Dorsolateral prefrontal cortex (tissue), 122 donors: ENCODE measurements at places on chromosomes 4 and X. TPM values are rescaled to one million over a fixed set of nuclear protein-coding genes. Genes with fewer than 3 reads are reported as not detected.

DNA sequence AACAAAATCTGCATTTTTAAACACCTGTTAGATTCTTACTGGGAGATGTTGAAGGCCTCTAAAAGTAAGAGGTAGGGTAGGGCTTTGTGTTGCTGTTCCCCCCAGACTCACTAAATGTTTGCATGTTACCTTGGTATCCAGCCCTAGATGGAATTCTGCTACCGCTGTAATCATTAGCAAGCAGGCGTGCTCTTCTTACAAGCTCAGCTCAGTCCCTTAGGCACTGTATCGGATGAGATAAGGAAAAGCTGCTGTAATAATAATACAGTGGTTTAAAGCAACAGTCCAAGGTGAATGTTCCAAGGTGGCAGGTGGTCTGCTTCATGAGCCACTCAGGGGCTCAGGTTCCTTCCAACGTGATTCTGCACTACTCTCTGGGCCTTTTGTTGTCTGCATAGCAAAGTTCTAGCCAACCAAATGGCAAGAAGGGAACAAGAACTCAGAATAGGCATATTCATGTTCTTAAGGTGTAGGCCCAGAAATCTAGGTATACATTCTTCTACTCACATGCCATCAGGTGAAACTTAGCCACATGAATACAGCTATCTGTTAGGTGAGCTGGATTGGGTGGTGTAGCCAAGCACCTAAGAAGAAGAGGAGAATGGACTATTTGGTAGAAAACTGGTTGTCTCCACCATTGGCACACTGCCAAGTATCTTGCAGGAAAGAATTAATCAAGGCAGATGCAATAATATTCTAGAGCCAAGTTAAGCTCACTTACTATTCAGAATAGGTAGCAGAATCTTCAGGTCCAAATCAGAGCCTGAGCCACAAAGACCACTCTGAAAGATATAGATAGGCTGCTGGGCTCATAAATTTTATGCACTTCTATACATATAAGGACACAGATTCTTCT is 46.0 kb downstream of the COQ2 start:
- no peak for DNase-seq

GRCh38 chr4:155809835-155810234 is 51.0 kb downstream of the GUCY1B1 start:
- no peak for DNase-seq

GRCh38 chr4:91598696-91599095 is 705.1 kb upstream of the GRID2 start:
- DNase-seq, result no peak

DNA sequence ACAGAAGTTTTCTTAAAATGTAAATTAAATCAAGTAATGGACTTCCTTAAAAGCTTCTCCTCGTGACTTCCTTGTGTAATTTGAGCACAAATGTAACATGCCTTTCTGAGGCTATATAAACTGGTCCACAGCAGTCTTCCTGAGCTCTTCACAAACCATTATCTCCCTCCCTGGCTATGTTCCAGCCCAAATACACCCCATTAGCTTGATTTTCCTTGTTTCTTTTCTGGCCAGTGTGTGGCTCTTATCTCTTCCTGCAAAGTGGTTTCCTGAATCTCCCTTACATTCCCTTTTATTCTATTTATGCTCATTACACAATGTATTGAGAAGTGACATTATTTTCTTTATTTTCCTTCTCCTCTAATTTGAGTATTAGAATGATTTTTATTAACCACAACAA is 1085.3 kb upstream of the PCDH10 start:
- DNase-seq, result no peak

- no peak for DNase-seq
These were observed 502.9 kb upstream of the SLIT2 start for GRCh38 chr4:19748519-19749479.

DNA sequence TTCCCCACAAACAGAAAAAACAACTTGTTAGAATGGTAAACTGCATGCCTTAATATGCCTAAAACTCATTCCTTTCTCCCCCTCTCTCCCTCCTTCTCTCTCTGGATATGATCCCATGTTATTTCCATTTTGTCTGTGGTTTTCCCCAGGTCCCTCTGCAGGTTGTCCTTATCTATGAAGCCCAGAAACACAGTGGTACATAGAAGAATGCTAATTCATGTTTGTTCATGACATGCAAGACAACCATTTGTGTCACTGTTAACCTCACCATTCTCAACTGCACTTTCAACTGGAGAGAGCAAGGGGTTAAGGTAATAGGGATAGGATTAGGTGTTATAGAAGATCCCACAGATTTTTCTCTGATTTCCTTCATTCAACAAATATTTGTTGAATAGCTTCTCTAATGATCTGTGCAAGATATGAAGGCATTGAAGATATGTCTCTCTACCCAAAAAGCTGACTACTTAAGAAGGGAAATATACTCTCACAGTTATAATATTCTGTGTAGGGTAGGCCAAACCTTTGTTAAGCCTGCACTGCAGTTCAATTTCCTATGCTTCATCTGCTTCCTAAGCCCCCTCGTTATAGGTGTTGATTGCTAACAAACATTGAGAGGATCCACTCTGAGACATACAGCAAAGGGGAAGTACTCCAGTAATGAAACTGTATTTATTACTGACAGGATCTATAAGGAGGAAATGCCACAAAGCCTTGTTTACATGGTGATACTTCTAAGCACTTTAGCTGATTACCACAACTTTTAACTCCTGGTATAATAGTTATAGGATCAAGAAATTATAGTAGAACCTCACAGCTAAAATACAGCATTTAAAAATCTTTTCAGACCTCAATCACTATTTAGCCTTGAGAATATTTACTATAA is 96.1 kb downstream of the FRYL start:
- no peak for DNase-seq

- no peak for DNase-seq
These were observed 75.3 kb downstream of the TBCK start for GRCh38 chr4:106240699-106241098.

- no peak for DNase-seq
These were observed 39.0 kb upstream of the SLITRK4 start for GRCh38 chrX:143674926-143675325.

DNA sequence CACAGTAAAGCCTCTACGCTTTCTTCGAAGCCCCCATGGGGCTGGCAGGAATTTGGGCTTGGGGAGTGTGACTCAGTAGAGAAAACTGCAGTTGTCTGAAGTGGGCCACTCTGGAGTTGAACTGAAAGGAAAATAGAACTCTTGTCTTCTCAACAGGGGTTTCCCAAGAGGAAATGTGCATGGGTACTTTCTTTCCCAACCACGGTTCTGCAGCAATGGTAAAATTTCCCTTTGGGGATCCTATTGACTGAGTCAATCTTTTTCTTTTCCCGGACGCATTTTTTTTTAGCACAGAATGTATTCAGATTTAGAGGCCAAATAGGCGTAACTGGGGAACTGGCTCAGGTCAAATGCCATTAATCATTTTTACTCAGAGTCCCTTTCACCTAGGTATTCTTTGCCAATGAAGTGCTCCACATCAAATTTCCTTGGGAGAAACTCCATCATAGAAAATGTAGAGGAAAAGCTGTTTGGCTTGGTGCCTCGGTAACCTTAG is 269.3 kb downstream of the STIM2 start:
- DNase-seq, result no peak

DNA sequence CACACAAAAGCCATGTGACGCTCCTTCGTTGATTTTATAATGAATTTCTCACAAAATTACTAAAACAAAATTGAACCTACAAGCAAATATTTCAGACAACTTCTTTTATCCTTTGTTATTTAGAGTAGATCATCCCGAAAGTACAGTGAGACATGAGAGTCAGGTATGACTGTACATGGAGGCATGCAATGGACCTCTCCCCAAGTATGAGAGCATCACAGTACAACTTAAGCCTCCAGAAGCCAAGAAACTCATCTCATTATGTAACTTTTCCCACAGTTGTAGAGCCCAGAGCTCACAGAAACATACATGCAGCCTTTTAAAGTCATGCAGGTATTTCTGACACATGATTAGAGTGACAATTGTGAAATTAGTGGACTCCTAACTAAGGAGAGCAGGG is 167.7 kb downstream of the PAPSS1 start:
- DNase-seq, result no peak

GRCh38 chrX:113522814-113523213 is 682.2 kb upstream of the AMOT start:
- no peak for DNase-seq

- DNase-seq, result no peak
These were observed 229.8 kb downstream of the DKK2 start for GRCh38 chr4:106806158-106806797.

DNA sequence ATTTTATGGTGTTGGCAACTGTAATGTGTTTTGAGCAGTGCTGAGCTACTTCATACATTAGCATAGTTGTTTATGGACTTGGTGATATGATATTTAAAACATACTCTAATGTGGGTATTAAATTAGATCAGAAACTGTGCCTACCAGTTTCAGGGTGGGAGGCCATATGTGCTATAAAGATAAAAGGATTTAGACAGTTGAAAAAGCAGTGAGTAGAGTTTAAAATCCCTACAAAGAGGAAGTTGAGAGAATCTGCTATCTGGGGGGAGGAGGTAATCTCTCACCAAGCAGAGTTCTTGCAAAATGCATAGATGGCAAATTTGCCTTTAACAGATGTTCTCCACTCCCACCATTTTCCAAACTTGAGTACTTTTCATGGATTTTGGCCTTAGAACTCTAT is 154.5 kb downstream of the SPOCK3 start:
- DNase-seq, result no peak

GRCh38 chrX:133046601-133047000 is 50.3 kb downstream of the USP26 start:
- DNase-seq, result no peak

GRCh38 chr4:25505637-25505991 is 128.6 kb downstream of the ANAPC4 start:
- DNase-seq, result no peak

DNA sequence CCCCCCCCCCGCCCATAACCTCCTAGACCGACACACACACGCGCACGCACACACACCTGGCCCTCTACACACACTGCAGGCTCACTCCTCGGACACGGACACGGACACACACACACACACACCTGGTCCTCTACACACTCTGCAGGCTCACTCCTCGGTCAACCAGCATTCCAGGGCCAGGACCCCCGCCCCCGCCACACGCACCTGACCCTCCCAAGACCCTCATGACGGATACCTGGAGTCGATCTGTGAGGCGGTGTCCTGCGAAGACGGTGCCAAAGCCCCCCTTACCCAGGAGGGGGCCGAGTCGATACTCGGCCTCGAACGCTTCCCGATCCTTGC is 552 bp downstream of the PIM2 start:
- DNase-seq, result no peak

DNA sequence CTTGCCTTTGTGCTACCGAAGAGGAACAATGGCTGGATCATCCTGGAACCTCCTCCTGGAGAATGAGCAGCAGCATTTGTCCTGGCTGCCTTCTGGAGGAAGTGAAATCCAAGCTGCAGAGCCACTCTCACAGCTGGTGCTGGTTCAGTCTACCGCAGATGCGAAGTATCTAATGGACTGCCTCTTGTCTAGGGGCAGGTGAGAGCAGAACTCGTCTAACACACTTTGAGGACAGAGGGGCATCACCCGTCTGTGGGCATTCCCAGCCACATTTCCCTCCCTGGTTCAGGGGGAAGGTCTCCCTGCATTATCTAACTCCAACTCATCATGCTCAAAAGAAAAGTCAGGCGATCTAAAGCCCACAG is 338.2 kb upstream of the GATB start:
- DNase-seq, result no peak

DNA sequence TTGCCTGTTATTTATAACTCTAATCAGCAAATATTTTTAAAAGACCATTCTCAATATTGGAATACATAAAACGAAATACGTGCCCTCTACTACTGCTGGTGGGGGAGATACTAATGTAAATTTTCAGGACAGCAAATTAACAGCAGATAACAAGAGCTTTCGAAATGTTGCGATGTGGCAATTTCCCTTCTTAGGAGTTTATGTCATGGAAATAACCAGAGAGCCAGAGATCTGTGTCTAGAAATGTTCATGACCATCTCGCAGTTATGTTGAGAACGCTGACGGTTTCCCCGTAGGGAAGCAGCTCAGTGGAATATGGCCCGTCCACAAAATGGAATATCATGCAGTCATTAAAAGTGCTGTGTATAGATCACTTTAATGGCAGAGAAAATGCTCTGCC is 238.4 kb upstream of the PSAPL1 start:
- DNase-seq, result no peak

GRCh38 chr4:87074121-87074488 is 139.3 kb downstream of the AFF1 start:
- DNase-seq, result no peak

DNA sequence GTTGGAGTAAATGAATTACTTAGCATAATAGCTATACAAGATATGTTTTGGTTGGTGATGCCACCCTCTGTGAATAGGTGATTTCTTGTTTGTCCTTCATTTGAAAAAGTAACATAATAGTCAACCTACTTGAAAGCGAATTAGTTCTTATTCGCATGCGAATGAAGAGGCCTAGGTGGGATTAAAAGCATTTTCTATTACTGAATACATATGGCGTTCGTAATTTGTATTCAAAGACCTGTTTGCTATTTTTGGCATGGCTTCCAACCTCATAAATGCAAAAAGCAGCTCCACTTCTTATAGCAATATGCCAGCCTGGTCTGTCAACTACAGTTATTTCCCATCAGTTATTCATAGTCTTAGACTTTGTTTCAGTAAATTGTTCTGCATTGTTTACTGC is 261.3 kb downstream of the TENM3 start:
- DNase-seq, result no peak

- DNase-seq, result no peak
These were observed 641.6 kb downstream of the ANKRD50 start for GRCh38 chr4:124070688-124071484.

Gene CCNB3
- total RNA-seq, result 1.9 TPM

Gene NPY5R
- 2.7 TPM for total RNA-seq

Gene OCIAD2
- 34.9 TPM for total RNA-seq

Gene RNF113A
- total RNA-seq, result 11.6 TPM

Gene CXXC4
- total RNA-seq, result 16.6 TPM

Gene NIPAL1
- 0.24 TPM for total RNA-seq

Gene PARM1
- 75.0 TPM for total RNA-seq

Gene GABRG1
- total RNA-seq, result 34.5 TPM

Gene ZFP92
- total RNA-seq, result 2.4 TPM

Gene TCEAL6
- total RNA-seq, result 56.0 TPM

Gene PNMA6A
- 42.4 TPM for total RNA-seq

Gene FHIP1A
- total RNA-seq, result 4.2 TPM

Gene SERTM2
- total RNA-seq, result not detected

Gene LONRF3
- 18.1 TPM for total RNA-seq

Gene SPOCK3
- 112 TPM for total RNA-seq

Gene RHOH
- total RNA-seq, result 0.25 TPM
